ENCODE measurements at places on chromosomes 4 and X. TPM values are rescaled to one million over a fixed set of nuclear protein-coding genes. Genes with fewer than 3 reads are reported as not detected.
A peak's percentile ranks its signal among the peaks of the same experiment; 100 is the strongest.

DNA sequence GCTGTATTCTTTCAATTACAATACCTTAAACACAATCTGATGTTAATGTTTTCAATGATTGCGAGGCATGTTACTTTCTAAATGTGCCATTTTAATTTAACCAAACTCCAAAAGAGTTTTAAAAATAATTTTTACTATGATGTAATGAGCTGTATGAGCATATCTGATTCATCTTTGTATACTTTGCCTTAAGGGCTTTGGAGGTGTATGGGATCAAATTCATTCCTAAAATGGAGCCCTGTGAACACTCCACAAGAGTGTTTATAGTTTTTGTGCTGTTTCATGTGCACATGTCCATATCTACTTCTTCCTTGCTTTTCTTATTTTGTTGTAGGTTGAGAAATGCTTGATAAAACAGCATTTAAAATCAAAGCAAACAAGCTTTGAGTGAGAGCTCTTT is 82.4 kb downstream of the ATP10D start:
- no peak for DNase-seq

- DNase-seq, result no peak
These were observed 246.7 kb upstream of the DIPK2B start for GRCh38 chrX:45447331-45447730.

GRCh38 chr4:99815597-99816011 is 1.0 kb upstream of the DAPP1 start:
- DNase-seq, result no peak

- DNase-seq, result peak; percentile 13
These were observed 179.3 kb upstream of the STS start for GRCh38 chrX:6968231-6968630.

- DNase-seq, result peak; percentile 47
These were observed 38.2 kb downstream of the HPGDS start for GRCh38 chr4:94304365-94304971.

DNA sequence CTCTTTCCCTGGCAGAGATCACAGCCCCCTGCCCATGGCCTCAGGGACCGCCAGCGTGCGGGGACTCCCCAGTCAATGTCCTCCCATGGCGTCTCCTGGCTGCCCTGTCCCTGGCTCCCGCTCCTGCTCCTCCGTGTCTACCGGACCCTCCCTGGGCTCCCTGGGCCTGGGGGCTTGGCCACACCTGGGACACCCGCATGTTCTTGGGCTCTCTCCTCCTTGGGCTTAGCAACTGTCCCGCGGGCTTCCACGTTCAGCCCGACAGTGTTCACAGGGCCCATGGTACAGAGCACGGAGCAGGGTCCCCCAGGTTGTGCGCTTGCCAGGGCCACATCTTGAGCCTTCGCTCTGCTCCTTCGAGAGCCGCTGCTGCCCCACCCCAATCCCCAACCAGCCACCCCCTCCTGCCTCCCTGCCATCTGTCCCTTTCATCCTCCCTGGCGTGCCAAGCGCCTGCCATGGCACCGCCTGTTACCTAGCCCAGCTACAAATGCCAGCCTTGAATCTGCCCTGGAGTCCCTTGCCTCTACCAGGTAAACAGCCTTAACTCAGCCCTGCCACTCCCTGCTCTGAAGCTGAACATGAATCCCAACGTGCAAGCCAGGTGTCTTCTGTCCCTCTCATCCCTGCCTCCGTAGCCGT is 3.9 kb downstream of the AVPR2 start:
- DNase-seq, result no peak

DNA sequence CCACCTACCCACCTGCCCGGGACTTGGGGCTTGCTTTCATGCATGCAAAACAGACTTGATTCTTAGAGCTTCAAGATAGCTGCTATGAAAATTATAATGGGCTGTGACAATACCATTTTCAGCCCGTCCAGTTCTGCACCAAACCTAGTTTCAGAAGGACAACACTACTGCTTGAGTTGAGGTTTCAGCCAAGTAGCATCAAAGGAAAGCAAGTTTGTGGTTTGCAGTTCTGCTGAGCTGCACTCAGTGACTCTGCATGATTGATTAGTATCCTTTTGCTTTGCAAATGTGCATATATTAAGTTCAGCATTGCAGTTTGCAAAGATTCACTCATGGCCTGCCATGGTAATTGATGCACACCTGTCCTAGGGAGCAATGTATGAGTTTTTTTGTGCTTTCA is 442.7 kb downstream of the RPA4 start:
- DNase-seq, result peak; percentile 63

DNA sequence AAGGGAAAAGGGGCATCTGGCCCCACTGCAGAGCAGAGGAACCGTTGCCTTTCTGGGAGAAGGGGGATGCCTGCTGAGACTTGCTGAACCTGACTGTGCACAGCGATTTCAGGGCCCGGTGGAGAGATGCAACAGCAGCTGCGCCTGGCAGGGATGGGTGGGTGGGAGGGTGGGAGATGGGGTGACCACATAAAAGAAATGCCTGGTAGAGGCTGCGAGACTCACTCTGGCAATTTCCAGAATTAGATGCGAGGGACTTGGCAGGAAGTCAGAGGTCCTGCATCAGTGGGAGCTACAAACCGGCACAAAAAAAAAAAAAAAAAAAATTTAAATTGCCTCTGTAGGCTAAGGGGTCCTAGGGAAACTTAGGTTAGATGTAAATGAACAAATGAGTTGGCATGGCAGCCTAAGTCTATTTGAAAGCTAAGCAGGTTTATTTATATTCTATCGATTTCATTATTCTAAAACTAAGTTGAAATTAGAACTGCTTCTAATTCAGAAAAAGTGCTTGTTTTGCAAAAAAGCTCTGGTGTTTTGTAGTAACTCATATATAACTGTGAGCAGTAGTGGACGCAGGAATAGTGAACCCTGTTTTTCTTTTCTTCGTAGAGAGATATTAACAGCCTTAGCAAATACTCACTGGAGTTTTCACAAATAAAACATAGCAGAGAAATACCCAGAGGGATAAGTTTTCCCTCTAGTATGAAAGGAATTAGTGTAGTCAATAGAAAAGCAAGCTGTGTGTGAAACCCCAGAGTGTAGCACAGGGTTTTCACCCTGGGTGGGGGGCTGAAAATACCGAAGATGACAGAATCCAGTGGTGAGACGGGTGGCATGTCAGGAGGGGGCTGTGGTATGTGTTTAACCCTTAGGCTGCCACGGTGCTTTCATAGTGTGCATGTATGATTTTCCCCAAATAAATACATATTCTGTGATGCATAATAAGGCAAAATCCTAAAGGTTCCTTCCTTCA is 130.1 kb downstream of the EGF start:
- DNase-seq, result no peak

DNA sequence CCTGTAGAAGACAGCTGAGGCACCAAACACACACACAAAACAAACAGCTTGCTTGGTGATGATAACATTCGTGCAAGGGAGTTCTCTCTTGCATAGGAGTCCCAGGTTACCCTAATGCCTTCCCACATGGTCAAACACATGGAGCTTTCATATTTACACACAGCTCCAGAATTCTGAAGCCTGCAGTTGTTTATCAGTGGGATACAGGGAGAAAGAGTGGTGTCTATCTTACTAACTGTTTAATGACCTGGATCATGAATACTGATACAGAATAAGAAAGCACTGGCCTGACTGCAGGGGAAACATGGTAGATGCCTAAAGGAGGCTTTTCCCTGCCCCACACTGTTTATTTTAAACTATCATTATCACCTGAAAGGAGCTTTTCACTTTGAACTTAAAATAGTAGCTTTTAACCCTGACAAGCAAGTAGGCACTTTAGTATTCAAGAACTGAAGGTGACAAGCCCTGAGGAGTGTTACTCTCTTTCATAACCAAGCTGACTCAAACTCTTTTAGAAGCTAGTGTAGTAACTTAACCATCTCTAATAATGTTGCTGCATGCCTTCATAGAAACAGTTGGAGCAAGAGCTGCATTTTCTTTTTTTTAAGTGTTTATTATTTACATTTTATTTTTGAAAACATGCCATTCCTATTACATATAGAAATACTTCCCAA is 15.6 kb downstream of the TET2 start:
- DNase-seq, result no peak

DNA sequence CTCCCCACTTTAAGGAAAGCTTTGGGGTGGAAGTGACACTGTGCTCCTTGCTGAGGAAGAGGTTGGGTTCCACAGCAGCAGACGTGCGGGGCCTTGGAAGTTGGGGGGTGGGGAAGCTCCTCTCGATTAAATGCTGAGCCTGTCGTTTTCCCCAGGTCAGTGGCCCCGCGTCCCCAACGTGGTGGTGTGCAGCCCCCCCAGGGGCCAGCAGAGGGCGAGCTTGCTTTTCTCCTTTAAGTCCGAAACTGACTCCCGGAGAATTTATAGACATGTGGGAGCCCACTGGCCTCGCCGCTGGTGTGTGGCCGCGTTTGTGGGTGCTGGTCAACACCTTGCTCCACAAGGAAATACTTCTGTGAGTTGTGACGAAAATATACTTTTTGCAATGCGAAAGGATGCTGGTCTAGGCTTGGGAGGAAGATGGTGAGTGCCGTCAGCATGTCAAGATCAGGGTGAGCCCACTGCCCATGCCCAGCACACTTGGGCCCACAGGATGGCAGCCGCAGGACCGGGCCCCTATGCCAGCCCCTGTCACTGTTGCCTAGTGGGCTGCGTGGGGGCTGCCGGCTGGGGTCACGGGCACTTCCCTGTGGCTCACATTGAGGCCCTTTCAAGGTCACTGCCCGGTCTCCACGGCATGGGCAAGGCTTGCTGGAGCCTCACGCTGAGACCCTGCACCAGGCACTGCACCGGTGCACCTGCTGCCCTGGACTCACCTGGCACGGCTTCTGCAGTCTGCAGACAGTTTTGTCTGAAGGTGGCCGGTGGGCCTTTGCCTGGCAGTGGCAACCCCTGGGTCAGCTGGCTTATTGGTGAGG is 9.4 kb downstream of the UVSSA start:
- DNase-seq, result peak; percentile 30

DNA sequence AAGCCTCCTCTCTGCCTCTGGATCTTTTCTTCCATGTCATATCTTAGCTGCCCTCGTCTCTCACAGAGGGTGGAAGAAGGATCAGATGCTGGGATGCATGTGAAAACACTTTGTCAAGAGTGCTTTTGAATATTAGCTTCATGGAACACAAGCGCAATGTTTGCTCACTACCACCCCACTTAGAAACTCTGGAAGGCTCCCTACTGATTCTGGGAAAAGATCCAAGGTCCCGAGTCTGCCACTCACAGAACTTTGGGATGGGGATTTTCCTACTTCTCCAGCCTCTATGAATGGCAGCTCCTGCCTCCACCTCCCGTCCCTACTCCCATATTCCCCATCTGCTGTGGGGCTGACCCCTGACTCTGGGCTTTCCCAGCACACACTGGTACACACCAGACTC is 40.2 kb upstream of the CRMP1 start:
- no peak for DNase-seq

DNA sequence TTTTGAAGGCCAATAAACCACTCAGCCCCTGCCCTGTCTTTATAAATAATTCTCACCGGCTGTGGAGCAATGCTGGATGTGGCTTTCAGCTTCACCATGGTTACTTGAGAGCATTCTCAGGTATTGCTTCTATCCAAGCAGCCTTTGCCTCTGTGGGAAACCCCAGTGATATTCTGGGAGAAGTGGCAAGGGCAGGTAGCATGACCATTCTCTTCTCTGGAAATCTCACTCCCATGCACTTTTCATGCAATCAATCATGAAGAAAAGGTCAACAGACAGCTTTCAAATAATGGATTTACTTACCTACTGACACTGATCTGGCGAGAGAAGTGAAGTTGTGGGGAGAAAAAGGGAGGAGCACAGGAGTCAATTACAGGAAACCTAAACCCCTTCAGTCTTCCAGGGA is 49.5 kb downstream of the UNC5C start:
- no peak for DNase-seq

GRCh38 chr4:156676116-156676851 is 295.3 kb downstream of the PDGFC start:
- DNase-seq, result peak; percentile 49

GRCh38 chrX:54785901-54786300 is 12.2 kb downstream of the ITIH6 start:
- DNase-seq, result no peak

DNA sequence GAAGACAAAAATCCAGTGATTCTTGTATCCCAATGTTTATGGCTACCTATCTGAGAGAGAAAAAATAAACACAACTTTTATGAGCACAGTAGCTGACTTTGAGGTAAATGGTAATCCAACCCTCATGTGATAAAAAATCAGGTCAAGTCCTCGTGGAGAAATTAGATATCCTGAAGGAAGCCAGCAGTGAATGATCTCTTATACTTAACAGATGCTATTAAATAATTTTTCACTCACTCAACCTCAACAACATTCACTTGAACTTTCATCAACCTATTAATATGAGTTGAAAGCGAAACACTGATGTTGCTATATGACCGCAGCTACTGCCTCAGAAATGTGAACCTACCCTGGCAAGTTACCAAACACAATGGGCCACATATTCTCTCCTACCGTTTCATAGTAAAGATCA is 105.4 kb downstream of the GPC3 start:
- no peak for DNase-seq

- peak; percentile 37 for DNase-seq
These were observed 101.2 kb downstream of the CBR4 start for GRCh38 chr4:168908851-168909273.

DNA sequence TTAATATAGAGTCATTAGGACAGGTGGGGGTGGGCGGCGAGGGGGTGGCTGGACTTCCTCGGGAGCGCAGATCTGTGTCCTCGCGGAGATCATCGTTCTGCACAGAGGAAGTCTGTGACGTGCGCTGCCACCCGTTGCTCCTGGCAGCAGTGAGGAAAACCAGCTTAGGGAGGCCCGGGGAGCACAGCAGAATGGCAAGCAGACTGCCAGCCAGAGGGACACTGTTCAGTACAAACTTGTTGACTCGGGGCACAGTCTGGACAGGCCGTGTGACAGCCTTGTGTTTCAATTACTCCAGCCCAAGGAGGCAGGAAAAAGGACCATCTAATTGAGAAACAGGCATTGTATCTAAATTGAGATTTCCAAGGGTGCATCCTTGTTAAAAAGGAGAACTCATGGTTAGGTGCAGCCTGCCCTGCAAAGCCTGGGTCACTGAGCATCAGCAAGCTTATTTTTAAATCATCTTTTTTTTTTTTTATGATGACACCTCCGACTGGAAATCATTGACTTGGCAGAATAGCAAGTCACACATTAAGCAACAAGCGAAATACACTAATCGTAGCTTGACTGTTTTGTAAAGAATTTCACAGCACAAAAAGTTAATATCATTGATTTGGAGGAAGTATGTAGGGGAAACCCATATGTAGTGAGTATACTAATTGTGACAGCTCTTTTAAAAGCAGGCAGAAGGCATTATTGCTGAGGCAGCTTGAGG is 512.0 kb upstream of the FAT1 start:
- DNase-seq, result no peak

- no peak for DNase-seq
These were observed 21.2 kb downstream of the KLF3 start for GRCh38 chr4:38684951-38685844.

GRCh38 chr4:35252866-35253265 is 991.4 kb downstream of the ARAP2 start:
- peak; percentile 2 for DNase-seq

- DNase-seq, result peak; percentile 46
These were observed 1.6 kb downstream of the GRIA3 start for GRCh38 chrX:123185721-123186120.

SPANXB1 gene
- not detected for total RNA-seq

CYSLTR1 gene
- total RNA-seq, result 0.50 TPM

KDR gene
- 0.26 TPM for total RNA-seq

USP17L21 gene
- not detected for total RNA-seq

GRPR gene
- total RNA-seq, result 0.33 TPM

AR gene
- total RNA-seq, result 8.0 TPM

MAGEA3 gene
- total RNA-seq, result not detected

Measured in fibroblast of lung (primary cell).